Large intestine (tissue), 12 donors: ENCODE measurements at places on chromosomes 3 and 15. TPM values are rescaled to one million over a fixed set of nuclear protein-coding genes. Genes with fewer than 3 reads are reported as not detected.

The ATP8B4 gene
- 4.4 TPM for polyA plus RNA-seq

The FBXW12 gene
- polyA plus RNA-seq: 0.18 TPM

The GRK7 gene
- not detected for polyA plus RNA-seq

GRCh38 chr15:61092361-61093157 is 136.5 kb downstream of the RORA start:
- no peaks in the 10 kb centered on the region for H3K36me3 ChIP-seq
- H3K27ac ChIP-seq: no peak overlapping the region
- no peak for DNase-seq
- H3K4me1 ChIP-seq: no peaks in the 10 kb centered on the region
- H3K4me3 ChIP-seq: no peak overlapping the region

- H3K4me3 ChIP-seq: no peak overlapping the region
- no peaks in the 10 kb centered on the region for H3K36me3 ChIP-seq
- H3K4me1 ChIP-seq: peaks cover 22% of the 10 kb centered on the region
- no peaks in the 10 kb centered on the region for H3K27me3 ChIP-seq
- H3K27ac ChIP-seq: no peak overlapping the region
Measured at GRCh38 chr3:30290479-30290878, 315.9 kb upstream of the TGFBR2 start.

GRCh38 chr3:85330071-85330470 is 371.3 kb downstream of the CADM2 start:
- H3K4me1 ChIP-seq: no peaks in the 10 kb centered on the region
- no peak overlapping the region for H3K27ac ChIP-seq
- DNase-seq: no peak

- H3K27me3 ChIP-seq: no peaks in the 10 kb centered on the region
- H3K27ac ChIP-seq: no peak overlapping the region
- H3K4me3 ChIP-seq: no peak overlapping the region
- DNase-seq: no peak
Measured at GRCh38 chr3:110925798-110926197, 145.8 kb upstream of the NECTIN3 start.

- no peaks in the 10 kb centered on the region for H3K27me3 ChIP-seq
- H3K36me3 ChIP-seq: no peaks in the 10 kb centered on the region
- H3K4me1 ChIP-seq: no peaks in the 10 kb centered on the region
- no peak overlapping the region for H3K27ac ChIP-seq
- no peak for DNase-seq
Measured at GRCh38 chr3:174547801-174548435, 311.2 kb upstream of the NAALADL2 start.

DNA sequence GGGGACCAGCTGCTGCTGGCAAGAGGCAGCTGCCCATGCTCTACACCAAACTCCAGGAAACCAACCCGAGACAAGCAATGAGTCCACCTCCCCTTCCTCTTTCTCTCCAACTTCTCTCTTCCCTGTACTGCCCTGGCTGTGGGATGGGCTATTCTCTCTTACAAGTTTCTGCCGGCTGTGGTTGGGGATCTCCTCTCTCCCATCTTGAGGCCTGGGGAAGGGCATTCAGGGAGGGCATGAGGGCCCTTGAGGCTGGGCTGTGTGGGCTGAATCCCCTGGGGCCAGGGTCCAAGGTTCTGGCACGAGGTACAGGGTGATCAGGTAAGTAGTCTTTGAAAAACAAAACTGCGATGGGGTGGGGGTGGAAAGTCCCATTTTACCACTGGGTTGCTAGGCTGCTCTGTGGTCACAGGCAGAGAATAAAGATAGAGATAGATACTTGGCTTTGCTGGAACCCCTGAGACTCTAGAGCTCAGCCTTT is 32.3 kb upstream of the CTSH start:
- H3K27me3 ChIP-seq: no peaks in the 10 kb centered on the region
- no peak for DNase-seq
- peaks cover 8% of the 10 kb centered on the region for H3K4me1 ChIP-seq
- H3K36me3 ChIP-seq: no peaks in the 10 kb centered on the region

GRCh38 chr3:57001356-57001755 is 59.1 kb upstream of the SPATA12 start:
- no peak overlapping the region for H3K4me3 ChIP-seq
- H3K4me1 ChIP-seq: peaks cover 8% of the 10 kb centered on the region
- H3K27ac ChIP-seq: no peak overlapping the region
- no peak for DNase-seq

GRCh38 chr3:139198186-139198585 is 145.6 kb upstream of the MRPS22 start:
- H3K36me3 ChIP-seq: no peaks in the 10 kb centered on the region
- no peak for DNase-seq
- no peak overlapping the region for H3K4me3 ChIP-seq

DNA sequence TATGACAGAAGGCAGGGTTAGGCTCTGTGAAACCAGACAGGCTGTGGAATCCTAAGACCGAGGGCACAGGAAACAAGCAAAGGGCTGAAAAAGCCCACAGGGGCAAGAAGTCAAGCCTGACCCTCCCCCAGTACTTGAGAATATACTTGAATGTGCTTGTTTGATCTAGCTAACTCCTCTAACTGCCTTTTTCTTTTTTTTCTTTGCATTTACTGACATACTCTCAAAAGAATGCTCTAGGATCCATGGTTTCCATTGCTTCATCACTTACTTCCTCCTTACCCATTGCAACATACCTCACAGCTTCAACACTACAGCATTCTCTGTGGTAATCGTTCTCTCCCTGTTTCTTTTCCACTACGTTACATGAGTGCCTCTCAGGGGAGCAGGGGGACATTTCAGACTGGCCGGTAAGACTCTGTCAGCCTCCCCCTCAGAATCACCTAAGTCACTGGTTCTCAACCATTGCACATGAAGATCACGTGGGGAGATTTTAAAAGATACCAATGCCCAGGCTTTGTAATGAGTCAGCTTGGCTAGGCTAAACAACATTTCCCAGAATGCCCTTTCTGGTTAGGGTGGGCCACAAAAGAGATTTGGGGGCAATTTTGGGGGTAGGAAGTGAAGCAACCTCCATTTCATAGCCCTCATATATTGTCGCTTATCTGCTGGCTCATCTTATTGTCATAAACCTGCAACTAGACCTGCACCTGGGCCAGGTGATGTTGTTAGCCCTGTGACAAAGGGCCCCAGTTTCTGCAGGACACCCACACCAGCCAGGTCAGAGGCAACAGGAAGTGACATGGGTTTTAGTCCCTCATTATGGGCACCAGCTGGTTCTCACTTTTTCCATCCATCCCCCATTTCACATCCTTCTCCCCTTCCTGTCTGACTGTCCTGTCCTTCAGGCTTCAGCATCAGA is 24.6 kb upstream of the RSL24D1 start:
- H3K27me3 ChIP-seq: no peaks in the 10 kb centered on the region
- H3K27ac ChIP-seq: peak overlapping the region; percentile 86
- H3K4me3 ChIP-seq: no peak overlapping the region
